ENCODE measurements at places on chromosomes 13 and 19. TPM values are rescaled to one million over a fixed set of nuclear protein-coding genes. Genes with fewer than 3 reads are reported as not detected.
A peak's percentile ranks its signal among the peaks of the same experiment; 100 is the strongest.

DNA sequence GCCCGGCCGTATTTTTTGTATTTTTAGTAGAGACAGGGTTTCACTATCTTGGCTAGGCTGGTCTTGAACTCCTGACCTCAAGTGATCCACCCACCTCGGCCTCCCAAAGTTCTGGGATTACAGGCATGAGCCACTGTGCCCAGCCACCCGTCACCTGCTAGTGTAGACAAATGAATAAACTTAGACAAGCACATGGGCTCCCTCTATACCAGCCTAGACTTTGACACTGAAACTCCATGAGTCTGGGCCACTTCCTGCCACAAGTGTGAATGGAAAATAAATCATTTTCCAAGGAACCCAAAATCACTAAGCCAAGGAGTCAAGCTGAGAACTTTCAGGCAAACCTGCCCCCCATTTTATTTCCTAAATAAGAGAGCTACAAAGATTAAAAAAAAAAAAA is 27.0 kb upstream of the TPT1 start:
- peaks cover 26% of the 10 kb centered on the region for H3K36me3 ChIP-seq
- H3K4me3 ChIP-seq = no peak overlapping the region
- H3K27ac ChIP-seq = no peak overlapping the region
- no peaks in the 10 kb centered on the region for H3K27me3 ChIP-seq
- DNase-seq = no peak
- H3K4me1 ChIP-seq = peaks cover 6% of the 10 kb centered on the region

GRCh38 chr19:2451138-2451537 is 5.6 kb downstream of the LMNB2 start:
- peaks cover 3% of the 10 kb centered on the region for H3K36me3 ChIP-seq
- H3K4me3 ChIP-seq = no peak overlapping the region
- H3K4me1 ChIP-seq = peaks cover 14% of the 10 kb centered on the region
- no peak for DNase-seq

DNA sequence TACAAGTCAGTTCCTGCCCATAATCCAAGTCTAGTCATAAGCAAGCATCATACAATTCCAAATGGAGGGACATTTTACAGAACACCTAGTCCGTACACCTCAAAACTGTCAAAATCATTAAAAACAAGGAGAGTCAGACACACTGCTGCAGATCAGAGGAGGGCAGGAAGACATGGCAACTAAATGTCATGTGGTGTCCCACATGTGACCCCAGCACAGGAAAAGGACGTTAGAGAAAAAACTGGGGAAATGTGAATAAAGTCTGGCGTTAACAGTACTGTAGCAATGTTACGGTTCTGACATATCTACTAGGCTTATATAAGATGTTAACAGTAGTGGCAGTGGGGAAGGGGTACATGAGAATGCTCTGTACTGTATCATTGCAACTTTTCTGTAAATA is 2.3 kb downstream of the ZSCAN5A start:
- H3K36me3 ChIP-seq = peaks cover 9% of the 10 kb centered on the region
- H3K27me3 ChIP-seq = no peaks in the 10 kb centered on the region
- H3K27ac ChIP-seq = no peak overlapping the region
- H3K4me1 ChIP-seq = peaks cover 17% of the 10 kb centered on the region
- no peak for DNase-seq

DNA sequence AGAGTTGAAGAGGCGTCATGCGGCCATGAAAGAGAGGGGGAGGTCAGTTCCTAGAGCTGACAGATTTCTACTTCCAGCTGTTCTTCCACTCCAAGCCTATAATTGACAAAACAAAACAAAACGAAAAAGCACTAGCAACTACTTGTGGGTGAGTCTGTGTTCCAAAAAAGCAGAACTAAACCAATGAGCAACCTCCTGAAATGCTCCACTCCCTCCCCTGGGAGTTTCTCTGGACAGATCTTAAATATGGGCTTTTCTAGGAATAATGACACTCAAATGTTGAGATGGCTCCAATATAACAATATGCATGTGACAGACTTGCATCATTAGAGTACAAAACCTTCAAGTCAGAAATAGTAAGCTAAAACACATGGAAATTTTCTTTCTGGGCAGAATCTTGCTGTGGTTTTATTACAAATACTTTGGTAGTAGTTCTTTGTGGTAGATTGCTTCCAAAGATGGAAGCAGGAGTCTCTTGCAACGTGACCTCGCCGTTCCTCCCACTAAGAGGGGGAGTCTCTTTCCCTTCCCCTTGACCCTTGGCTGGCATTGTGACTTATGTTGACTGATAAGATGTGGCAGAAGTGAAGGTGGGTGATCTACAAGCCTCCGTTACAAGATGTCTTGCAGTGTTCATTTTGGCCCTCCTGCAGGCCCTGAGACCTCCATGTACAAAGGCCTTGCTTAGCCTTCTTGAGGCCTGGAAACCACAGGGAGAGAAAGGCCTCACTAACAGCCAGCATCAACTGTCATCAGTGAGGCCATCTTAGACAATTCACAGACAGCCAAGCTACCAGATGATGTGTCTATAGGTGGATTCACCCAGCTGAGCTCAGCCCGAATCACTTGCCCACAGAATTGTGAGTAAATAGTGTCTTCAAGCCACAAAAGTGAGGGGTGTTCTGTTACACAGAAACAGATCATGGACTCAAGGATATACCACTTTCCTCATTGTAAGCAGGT is 173.1 kb upstream of the RFC3 start:
- no peak overlapping the region for H3K27ac ChIP-seq
- no peaks in the 10 kb centered on the region for H3K36me3 ChIP-seq
- no peak for DNase-seq
- no peaks in the 10 kb centered on the region for H3K27me3 ChIP-seq
- H3K4me3 ChIP-seq = no peak overlapping the region
- H3K4me1 ChIP-seq = peaks cover 36% of the 10 kb centered on the region

DNA sequence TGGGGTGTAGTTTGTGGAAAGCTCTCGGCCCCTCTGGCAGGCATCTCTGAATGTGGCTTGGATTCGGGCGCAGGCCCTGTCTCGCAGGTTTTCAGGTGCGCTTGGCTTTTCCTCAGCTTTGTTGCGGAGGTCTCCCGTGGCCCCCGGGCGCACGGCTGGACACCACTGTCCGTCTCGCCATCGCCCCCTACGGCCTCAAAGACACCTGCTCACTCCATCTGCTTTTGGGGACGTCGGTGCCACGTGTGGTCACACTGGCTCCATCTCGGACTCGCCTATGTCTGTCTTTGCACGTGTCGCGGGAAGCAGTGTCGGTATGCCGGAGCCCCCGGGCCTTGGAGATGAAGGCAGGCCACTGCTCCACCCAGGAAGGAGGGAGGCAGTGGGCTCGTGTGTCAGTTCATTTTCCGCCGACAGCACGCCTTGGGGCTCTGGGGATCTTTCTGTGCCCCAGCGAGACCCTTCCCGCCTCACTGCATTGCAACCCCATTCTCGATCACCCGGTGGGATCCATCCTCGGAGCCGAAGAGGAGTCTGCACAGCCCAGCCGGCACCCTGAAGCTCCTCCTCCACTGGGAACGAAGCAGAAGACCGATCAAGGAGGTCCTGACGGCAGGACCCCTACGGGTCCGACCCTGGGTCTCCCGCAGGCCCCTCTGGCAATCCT is 42.1 kb downstream of the ZNF146 start:
- H3K27ac ChIP-seq = peak overlapping the region; percentile 23
- H3K4me1 ChIP-seq = peaks cover 5% of the 10 kb centered on the region
- peak overlapping the region; percentile 82 for H3K4me3 ChIP-seq
- H3K27me3 ChIP-seq = no peaks in the 10 kb centered on the region

The LGALS14 gene
- total RNA-seq = 0.71 TPM

The MCEMP1 gene
- total RNA-seq = not detected

The RETN gene
- total RNA-seq = not detected

The KCTD4 gene
- not detected for total RNA-seq

Data from mesothelial cell of epicardium (in vitro differentiated cells).